Natural killer cell treated with Interleukin-12 subunit alpha and Interleukin-12 subunit beta and Interleukin-15 and Interleukin-18, amount 100 ng/mL, for 72 hours (primary cell): ENCODE measurements at places on chromosomes 11 and 22.

GRCh38 chr11:119205080-119205479 lies 1.1 kb upstream of the CBL start:
- DNase-seq = no peak

DNA sequence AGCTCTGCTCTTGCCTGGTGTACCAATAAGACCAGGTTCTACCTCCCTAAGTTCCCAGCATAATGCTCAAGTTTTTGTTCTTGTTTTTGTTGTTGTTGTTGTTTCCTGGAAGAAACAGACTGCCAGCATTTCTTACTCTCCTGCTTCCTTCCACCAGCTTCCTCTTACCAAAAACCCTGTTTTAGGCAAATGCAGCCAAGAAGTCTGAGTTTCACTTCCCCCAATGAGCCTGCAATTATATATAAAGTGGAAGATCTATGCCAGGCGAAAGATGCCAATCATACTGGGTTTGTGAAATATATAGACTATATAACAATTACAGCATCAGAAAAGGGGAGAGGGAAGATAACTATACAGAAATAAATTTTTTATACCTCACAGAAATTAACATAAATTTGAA lies 931.5 kb upstream of the FAT3 start:
- DNase-seq = no peak

DNA sequence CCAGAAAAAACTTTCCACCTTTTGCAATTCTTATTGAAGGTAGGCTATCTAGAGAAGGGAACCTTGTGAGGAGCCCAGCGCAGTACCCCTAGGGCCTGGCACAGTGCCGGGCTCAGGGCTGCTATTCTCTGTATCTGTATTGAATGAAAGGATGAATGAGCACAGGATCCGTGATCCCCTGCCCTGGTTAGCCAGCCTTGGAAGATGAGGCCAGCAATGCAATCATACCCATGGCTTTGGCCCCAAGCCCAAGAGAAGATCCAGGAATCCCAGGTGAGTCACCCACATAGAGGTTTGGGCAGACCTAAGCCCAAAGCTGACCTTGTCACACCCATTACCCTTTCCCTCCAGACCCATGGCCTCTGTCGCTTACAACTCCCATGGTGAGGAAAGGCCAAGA lies 92.5 kb upstream of the CD82 start:
- no peak for DNase-seq

- no peak for DNase-seq
Measured at GRCh38 chr11:81887671-81888070, 846.0 kb downstream of the FAM181B start.

GRCh38 chr22:20648306-20648903 lies 125.5 kb upstream of the SERPIND1 start:
- DNase-seq = no peak

- no peak for DNase-seq
Measured at GRCh38 chr22:49616356-49617231, 211.1 kb downstream of the BRD1 start.
